ENCODE measurements at places on chromosomes 2 and 18.

DNA sequence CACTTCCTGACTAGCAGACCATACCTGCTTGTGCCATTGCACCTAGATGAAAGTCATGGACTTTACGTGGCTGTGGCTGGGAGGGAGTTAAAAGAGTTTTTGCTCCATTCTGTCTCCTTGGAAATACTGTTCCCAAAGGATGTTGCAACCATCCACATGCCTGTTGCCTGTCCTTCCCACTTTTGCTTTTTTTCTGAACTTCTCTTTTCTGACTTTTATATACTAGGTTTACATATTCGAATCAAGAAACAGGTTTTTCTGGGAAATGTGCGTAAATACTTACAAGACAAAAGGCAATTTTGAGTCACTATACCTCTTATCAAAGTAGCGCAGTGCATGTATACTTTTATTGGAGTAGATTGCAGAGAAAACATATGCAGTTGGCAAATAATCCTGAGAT lies 244.8 kb downstream of the PRKCE start:
- DNase-seq = no peak

DNA sequence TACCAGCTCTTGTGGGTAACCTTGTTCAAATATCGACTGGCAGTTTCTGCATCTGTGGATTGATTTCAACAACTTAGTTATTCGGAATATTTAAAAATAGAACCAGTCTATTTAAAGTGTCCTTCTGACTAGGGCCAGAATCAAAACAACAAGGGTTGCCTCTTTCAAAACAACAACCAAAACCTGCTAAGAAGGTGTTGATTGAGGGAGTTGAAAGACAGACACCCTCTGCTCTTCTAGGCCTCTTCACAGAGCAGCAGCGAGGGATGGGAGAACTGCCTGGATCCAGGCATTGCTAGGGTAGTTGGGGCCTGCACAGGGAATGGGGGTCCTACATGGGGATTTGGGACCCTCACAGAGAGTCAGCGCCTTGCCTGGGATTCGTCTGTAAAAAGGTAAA lies 19.8 kb downstream of the TTR start:
- DNase-seq = no peak

- no peak for DNase-seq
Measured at GRCh38 chr2:169741-170140, 94.1 kb downstream of the SH3YL1 start.

GRCh38 chr2:159921752-159922404 lies 123.9 kb upstream of the CD302 start:
- DNase-seq = no peak

DNA sequence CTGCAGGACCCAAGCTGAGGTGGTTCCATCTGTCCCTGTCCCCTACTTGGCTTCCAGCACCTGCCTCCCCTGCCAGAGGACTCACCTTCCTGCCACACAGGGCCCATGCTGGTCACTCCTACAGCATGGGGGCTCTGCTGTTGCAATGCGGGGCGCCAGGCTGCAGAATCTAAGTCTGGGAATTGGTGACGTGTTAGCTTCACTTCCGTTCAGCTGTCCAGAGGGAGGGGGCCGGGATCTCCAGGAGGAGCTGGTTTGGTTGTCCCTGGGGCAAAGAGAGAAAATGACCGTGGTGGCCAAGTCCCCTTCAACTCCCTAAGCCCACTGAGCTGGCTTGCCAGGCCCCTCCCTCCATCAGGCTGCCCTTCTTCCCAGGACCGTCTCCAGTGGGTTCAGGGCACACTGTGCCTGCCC lies 69.5 kb downstream of the IL1R2 start:
- no peak for DNase-seq

All from renal pelvis (tissue), 12 donors.